Activated CD4-positive, CD25-positive, alpha-beta regulatory T cell treated with anti-CD3 and anti-CD28 coated beads, Interleukin-2, amount 50 U/mL, for 16 hours (primary cell): ENCODE measurements at places on chromosomes 4 and X.

DNA sequence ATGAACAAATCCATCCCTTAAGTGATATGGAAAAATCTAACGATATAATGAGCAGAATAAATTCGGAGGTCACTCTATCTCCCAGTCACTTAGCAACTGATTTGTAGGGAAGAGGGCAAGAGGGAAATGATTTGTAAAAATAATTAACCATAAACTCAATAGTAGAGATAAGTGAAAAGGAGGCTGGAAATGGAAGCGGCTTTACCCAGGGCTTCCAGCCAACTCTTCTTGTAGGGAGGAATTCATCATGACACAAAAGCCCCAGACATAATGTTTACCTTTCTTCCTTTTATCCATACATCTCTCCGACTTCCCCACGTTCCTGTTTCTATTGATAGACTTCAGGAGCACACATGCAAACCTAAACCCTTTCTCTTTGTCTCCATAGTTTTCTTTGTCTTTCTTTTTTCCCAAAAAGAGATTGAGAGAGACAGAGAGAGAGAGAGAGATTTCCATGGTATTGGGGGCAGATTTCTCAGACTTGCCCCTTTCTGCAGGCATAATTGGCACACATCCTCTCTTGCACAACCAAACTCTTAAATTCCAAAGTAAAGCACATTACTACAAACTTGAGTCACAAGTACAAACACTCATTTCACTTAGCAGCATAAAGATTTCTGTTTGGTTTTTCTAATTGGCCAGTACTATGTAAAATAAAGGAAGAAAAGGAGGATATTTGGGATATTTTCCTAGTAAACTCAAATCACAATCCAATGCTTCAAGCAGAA, 140.9 kb downstream of the MAPK10 start:
- DNase-seq: no peak

- DNase-seq: no peak
These were observed 25.5 kb upstream of the FGF5 start for GRCh38 chr4:80240976-80241375.

DNA sequence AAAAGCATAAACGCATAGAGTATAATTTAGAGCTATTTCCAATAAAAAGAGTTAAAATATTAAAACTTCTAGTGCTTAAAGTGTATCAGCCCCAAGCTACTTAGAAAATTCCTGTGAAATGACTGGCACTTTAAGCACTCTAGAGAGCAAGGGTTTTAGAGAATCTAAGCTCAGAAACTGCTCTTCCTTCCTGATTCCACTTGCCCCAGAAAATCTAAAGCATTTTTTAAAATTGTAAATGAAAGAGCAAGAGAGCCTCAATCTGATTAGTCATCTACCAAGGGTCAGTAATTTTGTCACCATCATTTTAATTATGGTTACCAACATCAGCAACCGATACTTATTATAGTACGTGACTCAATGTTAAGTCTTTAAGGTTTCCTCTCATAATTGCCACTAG, 25.0 kb downstream of the CTPS2 start:
- no peak for DNase-seq

GRCh38 chr4:38765382-38765781, 17.4 kb downstream of the TLR10 start:
- no peak for DNase-seq

GRCh38 chrX:132090403-132091159, 37.2 kb downstream of the FRMD7 start:
- DNase-seq: no peak

DNA sequence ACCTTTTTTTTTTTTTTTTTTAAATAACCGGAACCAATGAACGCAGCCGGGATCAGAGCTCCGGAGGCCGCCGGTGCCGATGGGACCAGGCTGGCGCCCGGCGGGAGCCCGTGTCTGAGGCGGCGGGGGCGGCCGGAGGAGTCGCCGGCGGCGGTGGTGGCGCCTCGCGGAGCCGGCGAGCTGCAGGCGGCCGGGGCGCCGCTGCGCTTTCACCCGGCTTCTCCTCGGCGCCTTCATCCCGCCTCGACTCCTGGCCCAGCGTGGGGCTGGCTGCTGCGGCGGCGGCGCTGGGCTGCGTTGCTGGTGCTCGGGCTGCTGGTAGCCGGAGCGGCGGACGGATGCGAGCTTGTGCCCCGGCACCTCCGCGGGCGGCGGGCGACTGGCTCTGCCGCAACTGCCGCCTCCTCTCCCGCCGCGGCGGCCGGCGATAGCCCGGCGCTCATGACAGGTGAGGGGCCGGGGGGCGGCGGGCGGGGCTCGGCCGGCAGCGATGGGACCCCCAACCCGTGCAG, 337 bp downstream of the STIM2 start:
- DNase-seq: no peak

DNA sequence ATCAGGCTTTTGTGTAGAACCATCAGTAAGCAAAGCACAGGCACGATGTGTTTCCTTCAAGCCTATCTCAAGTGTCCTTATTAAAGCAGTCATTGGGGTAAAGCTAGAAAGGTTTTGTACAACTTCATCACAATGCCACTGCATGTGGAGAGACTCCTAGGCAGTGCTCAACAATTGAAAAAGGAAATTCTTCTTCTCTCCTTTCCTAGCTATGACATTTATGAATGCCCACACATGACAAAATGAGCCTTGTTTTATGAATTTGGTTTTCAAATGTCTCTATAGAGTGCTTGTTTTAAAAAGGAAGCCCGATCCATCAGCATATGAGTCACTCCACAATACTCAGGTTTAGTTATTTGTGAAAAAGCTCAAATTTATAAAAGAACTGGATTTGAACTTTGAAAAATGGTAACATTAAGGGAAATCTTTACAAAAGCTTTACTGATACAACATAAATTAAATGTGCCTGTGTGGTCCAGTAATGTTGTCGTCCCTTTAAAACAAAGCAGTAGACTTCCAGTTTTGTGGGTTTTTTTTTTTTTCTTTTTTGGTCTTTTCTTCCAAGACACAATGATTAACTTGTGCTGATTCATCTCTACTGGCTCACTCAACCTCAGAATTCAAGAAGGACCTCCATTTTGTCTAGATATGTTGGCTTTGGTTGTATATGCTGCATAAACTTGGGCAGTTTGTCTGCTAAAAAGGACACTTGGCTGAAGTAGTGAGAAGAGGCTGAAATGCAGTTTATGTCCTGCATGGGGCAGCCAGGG, 273.8 kb downstream of the GASK1B start:
- no peak for DNase-seq

- no peak for DNase-seq
These were observed 1054.2 kb downstream of the ARAP2 start for GRCh38 chr4:35189988-35190613.

DNA sequence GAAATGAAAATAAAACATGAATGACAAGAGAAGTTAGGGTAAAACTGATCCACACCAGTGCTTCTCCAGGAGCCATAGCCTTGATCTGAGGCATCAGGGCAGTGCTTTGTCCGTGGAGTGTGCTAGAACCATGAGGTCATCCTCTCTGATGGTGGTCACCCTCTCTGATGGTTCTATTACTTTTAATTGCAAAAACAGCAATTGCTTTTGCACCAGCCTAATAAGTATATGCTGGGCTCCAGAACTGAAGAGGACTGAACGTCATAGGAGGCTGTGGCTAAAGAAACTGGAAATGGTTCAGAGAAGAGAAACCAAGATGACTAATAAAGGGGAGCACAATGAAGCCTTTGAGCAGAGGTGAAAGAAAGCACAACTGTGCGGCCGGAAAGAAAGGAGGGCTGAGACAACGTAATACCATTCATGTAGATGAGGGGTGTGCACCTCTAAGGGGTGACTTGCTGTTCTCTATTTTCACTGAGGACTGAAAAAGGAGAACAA, 17.0 kb upstream of the TMEM154 start:
- peak; percentile 23 for DNase-seq

DNA sequence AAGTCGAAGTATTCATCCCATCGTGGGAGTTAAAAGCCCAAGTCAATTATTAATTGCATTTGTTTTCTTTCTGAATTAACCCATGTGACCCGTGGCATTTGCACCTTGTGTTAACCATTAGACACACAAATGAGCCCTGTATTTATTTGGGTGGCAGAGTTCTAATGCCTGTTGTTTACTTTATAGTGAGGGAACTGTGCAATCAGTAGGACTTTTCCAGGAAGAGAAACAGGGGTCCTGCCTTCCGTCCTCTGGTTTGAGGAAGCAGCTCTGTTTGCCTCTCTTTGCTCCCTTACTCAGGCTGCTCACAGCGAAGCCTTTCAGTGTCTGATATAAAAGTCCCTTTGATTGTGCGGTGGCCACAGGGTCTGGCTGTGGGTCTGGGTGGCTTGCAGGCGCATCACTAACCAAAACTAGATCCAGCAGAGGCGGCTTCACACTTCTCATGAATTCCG, 263.6 kb downstream of the PTTG2 start:
- no peak for DNase-seq

DNA sequence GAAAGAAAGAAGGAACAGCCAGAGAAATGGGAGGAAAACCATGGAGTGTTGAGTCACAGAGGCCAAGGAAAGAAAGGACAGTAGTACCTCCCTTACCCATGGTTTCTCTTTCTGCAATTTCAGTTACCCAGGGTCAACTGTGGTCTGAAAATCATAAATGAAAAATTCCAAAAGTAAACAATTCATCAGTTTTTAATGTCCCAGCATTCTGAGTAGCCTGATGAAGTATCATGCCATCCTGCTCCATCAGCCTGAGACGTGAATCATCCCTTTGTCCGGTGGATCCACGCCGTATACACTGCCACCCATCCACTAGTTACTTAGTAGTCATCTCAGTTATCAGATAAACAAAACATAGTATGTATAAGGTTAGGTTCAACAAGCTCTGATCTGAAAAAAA, 114.2 kb downstream of the COMMD8 start:
- DNase-seq: no peak

DNA sequence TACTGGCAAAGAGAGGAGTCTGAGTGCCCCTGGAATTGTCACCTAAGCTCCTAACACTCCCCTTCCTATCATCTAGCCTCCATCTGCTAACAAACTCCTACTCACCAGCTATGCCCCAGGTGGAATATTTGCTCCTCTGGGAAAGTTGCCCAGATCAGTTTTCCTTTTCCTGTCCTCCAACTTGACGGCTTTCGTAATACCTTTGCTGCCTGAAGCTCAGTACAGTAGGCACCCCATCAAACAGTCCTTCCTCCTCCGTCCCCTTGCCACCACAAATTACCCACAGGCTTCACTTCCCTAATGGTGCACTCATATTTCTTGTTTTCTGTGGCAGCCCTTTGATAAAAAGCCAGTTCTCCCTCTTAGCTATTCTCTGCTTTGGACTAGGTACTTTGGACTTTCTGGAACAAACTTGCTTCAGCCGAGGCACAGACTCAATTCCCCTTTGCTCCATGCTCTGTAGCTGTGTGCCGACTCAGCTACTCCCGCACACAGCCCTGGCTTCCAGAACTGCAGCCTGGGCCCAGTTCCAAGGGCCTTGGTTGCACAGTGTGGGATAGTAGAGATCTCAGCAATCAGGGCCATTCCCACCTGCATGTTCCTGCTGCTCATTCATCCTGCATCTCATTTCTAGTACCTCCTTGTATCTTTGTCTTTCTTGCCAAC, 605.1 kb downstream of the BCOR start:
- DNase-seq: no peak

GRCh38 chr4:123813901-123814300, 417.3 kb downstream of the SPRY1 start:
- DNase-seq: no peak

DNA sequence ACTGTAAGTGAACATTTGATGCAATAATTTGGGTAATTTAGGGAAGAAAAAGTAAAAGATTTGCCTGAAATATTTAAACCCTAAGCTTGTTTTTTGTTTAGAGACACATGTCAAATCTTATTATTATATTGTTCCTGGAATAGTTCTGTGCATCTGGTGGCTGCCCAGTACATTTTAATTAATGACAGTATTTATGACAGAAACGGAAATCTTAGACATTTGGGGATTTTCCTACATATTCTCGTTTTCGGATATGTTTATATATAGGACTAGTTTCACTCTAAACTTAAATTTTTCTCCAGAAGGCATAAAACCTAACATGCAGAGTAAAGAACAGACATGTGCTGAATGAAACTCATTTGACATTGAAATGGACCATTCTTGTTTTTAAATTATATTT, 125.6 kb upstream of the PAQR3 start:
- DNase-seq: no peak

DNA sequence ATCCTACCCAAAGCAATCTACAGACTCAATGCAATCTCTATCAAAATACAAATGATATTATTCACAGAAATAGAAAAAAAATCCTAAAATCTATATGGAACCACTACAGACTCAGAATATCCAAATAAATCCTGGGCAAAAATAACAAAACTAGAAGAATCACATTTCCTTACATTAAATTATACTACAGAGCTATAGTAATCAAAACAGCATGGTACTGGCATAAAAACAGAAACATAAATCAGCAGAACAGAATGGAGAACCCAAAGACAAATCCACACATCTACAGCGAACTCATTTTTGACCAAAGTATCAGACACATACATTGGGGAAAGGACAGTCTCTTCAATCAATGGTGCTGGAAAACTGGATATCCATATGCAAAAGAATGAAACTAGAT, 304.1 kb upstream of the FGF13 start:
- DNase-seq: no peak

- DNase-seq: no peak
These were observed 352.8 kb upstream of the EPHA5 start for GRCh38 chr4:66023061-66023460.

DNA sequence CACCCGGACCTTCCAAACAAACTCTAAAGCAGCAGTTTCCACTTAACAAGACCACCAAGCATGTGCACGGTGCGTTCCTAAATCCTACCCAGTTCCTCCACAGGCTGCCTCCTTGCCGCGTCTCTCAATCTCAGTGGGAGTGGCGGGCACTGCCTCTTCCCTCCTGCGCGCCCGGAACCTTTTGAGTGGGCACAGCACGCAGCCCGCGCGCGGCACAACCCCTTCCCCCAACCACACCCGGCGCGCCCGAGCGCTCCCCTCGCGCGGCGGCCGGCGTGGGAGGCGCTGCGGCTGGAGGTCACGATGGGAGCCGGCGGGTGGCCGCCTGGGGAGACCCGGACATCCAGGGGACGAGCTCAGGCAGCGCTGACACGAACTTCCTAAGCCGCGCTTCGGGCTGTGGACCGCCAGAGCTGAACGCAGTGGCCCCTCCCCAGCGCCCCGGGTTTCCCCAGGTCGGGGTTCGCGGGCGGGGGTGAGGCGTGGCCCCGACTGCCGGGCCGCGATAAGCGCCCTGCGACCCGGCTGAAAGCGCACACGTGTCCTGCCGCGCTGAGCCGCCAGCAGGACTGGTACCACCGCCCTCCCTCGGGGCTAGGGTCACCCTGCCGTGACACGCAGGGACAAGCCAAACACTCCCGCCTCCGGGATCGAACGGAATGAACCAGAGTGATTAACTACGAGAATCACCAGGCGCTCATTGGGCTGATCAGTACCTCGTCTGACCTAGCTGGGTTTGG, at the start of gene ABCG2:
TSS of gene ABCG2 (minus strand) at position 151 of the 740 bp plus-strand sequence. CDS start 18,644 bp downstream, outside the sequence.
- peak; percentile 0 for DNase-seq

DNA sequence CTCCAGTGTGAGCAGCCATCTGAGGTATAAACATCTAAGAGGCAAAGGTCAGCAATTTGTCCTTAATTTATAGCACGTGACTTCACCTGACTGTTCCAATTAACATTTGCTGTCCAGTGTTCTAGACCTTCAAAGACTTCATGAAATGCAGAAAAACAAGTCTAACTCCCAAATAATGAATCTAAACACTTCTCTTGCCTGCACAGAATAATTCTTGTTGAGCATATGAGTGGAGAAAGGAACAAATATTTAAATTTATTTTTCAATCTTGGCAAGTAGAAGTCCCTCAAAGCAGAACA, 12.0 kb downstream of the RFC1 start:
- no peak for DNase-seq
